ENCODE measurements at places on chromosomes 1 and 21. TPM values are rescaled to one million over a fixed set of nuclear protein-coding genes. Genes with fewer than 3 reads are reported as not detected.

The MYOG gene
- not detected for total RNA-seq

- no peaks in the 10 kb centered on the region for H3K36me3 ChIP-seq
- H3K4me1 ChIP-seq = no peaks in the 10 kb centered on the region
- H3K27ac ChIP-seq = no peak overlapping the region
- no peak for DNase-seq
Measured at GRCh38 chr1:192962901-192963300, 96.3 kb downstream of the UCHL5 start.

The OR2L13 gene
- 0.29 TPM for total RNA-seq

- H3K4me1 ChIP-seq = no peaks in the 10 kb centered on the region
- no peak for DNase-seq
- no peaks in the 10 kb centered on the region for H3K36me3 ChIP-seq
- peak overlapping the region; percentile 66 for H3K27ac ChIP-seq
- H3K4me3 ChIP-seq = no peak overlapping the region
Measured at GRCh38 chr1:70874818-70875217, 172.8 kb downstream of the PTGER3 start.

GRCh38 chr1:47849005-47849521 lies 148.1 kb downstream of the TRABD2B start:
- H3K36me3 ChIP-seq = no peaks in the 10 kb centered on the region
- H3K4me3 ChIP-seq = no peak overlapping the region
- no peaks in the 10 kb centered on the region for H3K27me3 ChIP-seq
- peak; percentile 49 for DNase-seq
- H3K4me1 ChIP-seq = no peaks in the 10 kb centered on the region

The MMP23B gene
- total RNA-seq = 7.5 TPM

GRCh38 chr1:89555550-89555949 lies 30.9 kb downstream of the LRRC8B start:
- no peaks in the 10 kb centered on the region for H3K36me3 ChIP-seq
- no peak for DNase-seq
- peak overlapping the region; percentile 6 for H3K27ac ChIP-seq
- peaks cover 7% of the 10 kb centered on the region for H3K4me1 ChIP-seq
- H3K27me3 ChIP-seq = no peaks in the 10 kb centered on the region
